ENCODE measurements at places on chromosomes 3 and 15.

GRCh38 chr15:94586099-94586498 is 354.7 kb downstream of the MCTP2 start:
- DNase-seq = no peak

DNA sequence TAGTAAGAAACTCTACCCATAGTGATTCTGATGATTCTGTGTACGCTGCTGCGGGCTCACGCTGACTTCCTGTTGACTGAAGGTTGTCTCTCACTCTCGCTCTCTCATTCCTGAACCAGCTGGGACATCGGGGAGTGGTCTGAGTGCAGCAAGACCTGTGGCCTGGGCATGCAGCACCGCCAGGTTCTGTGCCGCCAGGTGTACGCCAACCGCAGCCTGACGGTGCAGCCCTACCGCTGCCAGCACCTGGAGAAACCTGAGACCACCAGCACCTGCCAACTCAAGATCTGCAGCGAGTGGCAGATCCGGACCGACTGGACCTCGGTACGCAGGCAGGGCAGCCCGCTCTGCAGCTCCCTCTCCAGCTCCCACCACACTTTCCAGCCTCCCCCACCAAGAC is 63.6 kb upstream of the NR2E3 start:
- DNase-seq = no peak

- DNase-seq = no peak
Observed at GRCh38 chr3:38111201-38111600, 25.7 kb downstream of the ACAA1 start.

DNA sequence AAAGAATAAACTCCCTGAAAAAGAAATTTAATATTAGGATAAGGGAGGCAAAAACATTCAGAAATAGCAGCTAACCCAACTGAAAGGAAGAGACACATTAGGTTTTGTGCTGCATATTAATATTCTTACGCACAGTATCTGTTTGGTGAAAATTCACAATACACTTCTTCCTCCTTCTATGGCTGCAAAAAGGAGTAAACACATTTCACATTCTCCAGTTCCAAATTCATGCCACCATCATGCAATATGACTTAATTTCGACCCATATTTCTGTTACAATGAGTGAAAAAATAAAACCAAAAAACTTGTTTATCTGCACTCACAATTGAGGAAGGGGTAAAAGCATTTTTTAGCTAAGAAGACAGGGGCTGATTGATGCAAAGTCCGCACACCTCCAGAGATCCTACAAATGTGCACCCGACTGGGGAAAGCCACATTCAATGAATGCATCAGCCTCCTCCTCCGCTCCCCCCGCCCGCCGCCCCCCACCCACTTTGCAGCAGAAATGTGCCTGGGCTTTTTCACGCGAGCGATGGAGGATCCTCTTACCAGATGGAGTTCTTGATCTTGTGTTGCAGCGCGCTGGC is 1.0 kb downstream of the RFX7 start:
- peak; percentile 34 for DNase-seq

- DNase-seq = no peak
Observed at GRCh38 chr15:43547539-43547938, 30.1 kb downstream of the MAP1A start.

DNA sequence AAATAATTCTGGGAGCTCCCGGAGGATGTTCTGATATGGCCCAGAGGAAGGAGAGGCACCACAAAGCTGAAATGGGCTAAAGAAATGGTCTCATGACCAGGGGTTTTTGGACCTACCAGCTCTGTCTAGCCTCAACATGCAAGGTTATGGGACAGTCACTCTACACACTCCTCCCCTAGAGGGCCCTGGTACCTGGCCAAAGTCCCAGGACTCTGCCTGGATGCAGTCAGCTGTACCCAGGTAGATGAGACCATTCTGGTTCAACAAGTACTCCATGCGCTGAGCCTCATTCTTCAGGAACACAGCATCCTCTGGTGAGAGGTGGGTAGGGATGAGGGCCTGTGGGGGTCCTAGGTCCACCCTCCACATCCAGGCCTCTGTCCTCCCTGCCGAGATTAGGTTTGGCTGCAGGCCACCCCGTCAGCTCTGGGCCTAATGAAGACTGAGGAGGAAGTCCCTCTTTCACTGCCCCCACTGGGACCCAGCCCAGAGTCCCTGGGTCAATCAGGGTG is 9.5 kb downstream of the EPB42 start:
- DNase-seq = no peak

DNA sequence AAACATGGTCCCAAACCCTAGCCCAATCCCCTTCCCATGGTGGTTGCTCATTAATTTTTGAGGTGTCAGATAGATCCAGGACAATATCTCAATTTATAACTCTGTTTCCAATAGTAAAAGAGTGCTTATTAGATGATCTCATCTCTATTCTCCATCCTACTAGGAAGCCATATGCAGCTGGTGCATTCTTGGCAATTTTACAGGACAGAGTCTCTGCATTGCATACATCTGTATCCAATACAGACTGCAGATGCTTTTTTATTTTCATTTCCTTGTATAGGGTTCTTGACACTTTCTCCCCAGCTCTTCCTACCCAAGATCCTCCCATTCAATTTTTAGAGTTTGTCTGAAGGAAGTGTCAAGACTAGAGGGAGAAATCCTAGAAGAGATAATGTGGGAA is 194.8 kb upstream of the DPH6 start:
- DNase-seq = no peak

- DNase-seq = no peak
Observed at GRCh38 chr15:90866800-90867199, 1.6 kb upstream of the FURIN start.

DNA sequence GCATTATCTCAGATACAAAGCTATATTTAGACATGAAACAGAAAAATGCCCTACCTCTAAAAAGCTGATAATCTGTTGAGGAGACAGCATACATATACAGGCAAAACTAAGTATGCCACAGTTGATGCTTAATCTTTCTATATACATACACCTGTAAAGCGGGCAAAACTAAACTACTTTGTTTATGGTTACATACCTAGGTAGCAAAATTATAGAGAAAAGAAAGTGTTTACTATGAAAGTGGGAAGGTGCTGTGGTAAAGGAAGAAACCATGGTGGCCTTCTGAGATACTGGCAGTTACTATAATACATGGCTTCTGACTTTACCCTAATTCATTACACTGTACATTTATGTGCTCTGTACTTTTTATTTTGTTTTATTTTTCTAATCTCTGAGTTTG is 36.0 kb upstream of the NR1I2 start:
- DNase-seq = no peak
